Activated CD4-positive, alpha-beta memory T cell treated with anti-CD3 and anti-CD28 coated beads for 36 hours (primary cell): ENCODE measurements at places on chromosomes 13 and 19. TPM values are rescaled to one million over a fixed set of nuclear protein-coding genes. Genes with fewer than 3 reads are reported as not detected.
A peak's percentile ranks its signal among the peaks of the same experiment; 100 is the strongest.

DNA sequence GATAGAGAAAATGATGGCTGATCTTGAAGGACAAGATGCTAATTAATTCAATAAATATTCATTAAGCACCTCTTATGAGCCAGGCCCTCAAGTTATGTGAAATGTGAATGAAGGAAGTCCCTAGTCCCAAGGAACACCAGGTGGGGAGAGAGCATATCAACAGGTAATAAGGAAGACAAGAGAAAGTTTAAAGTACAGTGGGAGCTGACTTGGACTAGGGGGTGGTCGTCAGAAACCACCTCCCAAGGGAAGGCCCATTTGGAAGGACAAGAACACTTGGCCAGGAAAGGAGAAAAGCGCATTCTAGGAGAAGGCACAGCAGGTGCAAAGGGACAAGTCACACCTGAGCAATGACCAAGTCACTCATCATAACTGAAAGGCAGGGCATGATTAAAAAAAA lies 72.7 kb downstream of the DOCK9 start:
- no peak overlapping the region for H3K4me3 ChIP-seq
- DNase-seq: no peak
- H3K27ac ChIP-seq: no peak overlapping the region
- H3K4me1 ChIP-seq: peaks cover 46% of the 10 kb centered on the region

The NLRP7 gene
- total RNA-seq: not detected

GRCh38 chr13:110137680-110138009 lies 169.3 kb downstream of the COL4A1 start:
- peaks cover 41% of the 10 kb centered on the region for H3K27me3 ChIP-seq
- peak overlapping the region; percentile 65 for H3K4me3 ChIP-seq
- peak; percentile 45 for DNase-seq
- H3K27ac ChIP-seq: peak overlapping the region; percentile 71
- H3K36me3 ChIP-seq: no peaks in the 10 kb centered on the region

GRCh38 chr13:111292710-111293485 lies 27.5 kb upstream of the TEX29 start:
- no peaks in the 10 kb centered on the region for H3K27me3 ChIP-seq
- no peak overlapping the region for H3K27ac ChIP-seq
- DNase-seq: no peak
- H3K4me3 ChIP-seq: no peak overlapping the region

DNA sequence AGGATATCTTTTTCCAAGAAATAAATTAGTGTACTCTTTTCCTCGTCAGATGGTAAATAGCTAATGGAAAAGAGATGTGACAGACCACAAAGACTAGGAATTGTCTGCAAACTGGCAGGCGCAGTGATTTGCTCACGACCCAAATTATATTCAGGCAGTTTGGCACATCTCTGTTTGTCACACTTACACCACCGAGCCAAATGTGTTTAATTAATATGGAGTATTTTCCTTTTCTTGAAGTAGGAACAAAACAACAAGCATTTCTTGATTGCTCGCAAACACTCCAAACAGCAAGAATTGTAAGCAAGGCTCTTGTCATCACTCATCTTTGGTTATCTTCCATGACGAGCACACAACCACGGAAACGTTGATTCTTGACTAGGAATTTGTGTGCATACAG lies 884.2 kb downstream of the PCDH9 start:
- H3K36me3 ChIP-seq: no peaks in the 10 kb centered on the region
- H3K27ac ChIP-seq: no peak overlapping the region
- H3K4me1 ChIP-seq: no peaks in the 10 kb centered on the region
- no peak overlapping the region for H3K4me3 ChIP-seq
- H3K27me3 ChIP-seq: no peaks in the 10 kb centered on the region

DNA sequence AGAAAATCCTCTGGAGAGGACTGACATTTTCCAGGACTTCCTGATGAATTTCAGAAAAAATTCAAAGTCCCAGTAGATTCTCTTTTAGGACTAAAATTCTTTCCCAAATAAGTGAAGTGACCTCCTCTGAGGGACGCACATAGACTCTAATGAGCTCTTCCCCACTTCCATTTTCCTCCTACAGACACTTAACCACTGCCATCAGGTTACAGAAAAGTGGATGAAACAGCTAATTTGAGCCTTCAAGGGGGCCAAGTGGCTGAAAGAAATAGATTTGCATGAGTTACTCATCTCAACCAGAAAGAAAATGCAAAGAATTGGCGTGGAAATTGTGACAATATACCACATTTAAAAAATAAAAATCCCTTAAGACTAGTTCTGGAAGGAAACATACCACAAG lies 185.3 kb upstream of the EDNRB start:
- no peak overlapping the region for H3K4me3 ChIP-seq
- no peak overlapping the region for H3K27ac ChIP-seq
- DNase-seq: no peak
- no peaks in the 10 kb centered on the region for H3K36me3 ChIP-seq
- no peaks in the 10 kb centered on the region for H3K4me1 ChIP-seq

GRCh38 chr13:47407808-47408207 lies 511.0 kb upstream of the HTR2A start:
- no peak overlapping the region for H3K4me3 ChIP-seq
- no peak overlapping the region for H3K27ac ChIP-seq
- DNase-seq: no peak

The ATXN8OS gene
- not detected for total RNA-seq

DNA sequence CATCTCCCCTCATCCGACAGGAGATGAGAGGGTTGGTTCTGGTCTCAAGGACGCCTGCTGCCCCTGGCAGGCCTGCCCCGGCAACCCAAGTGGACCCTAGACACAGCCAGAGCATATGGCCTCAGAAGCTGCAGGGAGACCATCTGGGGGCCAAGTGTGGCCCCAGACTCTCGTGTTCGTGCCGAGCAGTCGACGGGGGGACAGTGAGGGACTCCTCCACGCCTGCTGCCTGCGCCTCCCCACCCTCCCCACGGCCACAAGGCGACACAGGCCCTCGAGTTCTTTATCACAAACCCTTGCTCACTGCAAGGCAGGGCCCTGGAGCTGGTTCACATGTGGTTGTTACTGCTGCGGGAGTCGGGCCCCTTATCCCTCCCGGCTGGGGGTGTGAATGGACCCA lies 9.3 kb downstream of the CAPS start:
- no peaks in the 10 kb centered on the region for H3K4me1 ChIP-seq
- peaks cover 27% of the 10 kb centered on the region for H3K36me3 ChIP-seq
- H3K27ac ChIP-seq: no peak overlapping the region
- no peak overlapping the region for H3K4me3 ChIP-seq
- H3K27me3 ChIP-seq: no peaks in the 10 kb centered on the region

DNA sequence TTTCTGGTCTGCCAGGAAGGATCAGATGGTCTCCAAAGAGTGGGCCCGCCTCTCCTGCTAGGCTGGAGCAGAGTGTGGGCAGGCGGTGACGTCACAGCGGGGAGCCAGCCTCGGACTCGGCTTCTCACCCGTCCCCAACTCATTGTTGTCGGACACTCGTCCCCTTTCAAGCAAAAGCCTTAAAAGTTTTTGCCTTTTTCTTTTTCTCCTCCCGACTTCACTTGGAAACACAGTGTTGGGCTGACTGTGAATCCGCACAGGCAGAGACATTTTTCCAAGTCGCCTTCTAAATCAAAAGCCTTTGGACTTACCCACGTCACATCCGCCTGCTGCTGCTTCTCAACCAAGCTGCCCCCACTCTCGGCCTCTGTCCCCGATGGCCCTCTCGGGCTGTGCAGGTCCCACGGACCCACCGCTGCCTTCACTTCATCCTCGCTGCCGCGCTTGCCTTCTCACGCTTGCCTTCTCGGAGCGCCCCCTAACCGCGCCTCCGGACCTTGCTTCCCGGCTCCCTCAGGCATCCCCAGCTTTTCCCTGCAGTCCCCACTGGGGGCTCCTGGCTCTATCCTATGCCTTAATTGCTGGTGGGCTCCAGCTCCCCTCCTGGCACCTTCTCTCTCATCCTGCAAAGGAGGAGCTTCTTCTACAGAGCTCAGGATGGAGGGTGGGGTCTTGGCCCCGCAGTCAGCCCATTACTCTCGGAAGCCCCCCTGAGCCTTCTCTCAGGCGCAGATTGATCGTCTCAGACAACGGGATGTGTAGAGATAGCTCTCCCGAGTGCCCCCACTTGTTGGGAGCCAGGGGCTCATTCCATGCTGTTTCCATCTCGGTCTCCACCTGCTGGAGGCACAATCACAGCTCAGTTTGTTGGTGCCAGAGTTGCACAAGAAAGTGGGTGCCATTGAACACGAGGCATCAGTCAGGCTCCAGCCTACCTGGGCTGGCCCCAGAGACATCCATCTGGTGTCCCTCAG lies 3.9 kb upstream of the ZNF135 start:
- no peak overlapping the region for H3K4me3 ChIP-seq
- peaks cover 4% of the 10 kb centered on the region for H3K4me1 ChIP-seq
- no peak for DNase-seq
- H3K27me3 ChIP-seq: peaks cover 19% of the 10 kb centered on the region
- peaks cover 40% of the 10 kb centered on the region for H3K36me3 ChIP-seq

- peaks cover 73% of the 10 kb centered on the region for H3K4me1 ChIP-seq
- H3K27me3 ChIP-seq: no peaks in the 10 kb centered on the region
- DNase-seq: no peak
- peaks cover 13% of the 10 kb centered on the region for H3K36me3 ChIP-seq
- H3K27ac ChIP-seq: peak overlapping the region; percentile 61
Measured at GRCh38 chr13:73943137-73943964, 190.9 kb downstream of the KLF12 start.

DNA sequence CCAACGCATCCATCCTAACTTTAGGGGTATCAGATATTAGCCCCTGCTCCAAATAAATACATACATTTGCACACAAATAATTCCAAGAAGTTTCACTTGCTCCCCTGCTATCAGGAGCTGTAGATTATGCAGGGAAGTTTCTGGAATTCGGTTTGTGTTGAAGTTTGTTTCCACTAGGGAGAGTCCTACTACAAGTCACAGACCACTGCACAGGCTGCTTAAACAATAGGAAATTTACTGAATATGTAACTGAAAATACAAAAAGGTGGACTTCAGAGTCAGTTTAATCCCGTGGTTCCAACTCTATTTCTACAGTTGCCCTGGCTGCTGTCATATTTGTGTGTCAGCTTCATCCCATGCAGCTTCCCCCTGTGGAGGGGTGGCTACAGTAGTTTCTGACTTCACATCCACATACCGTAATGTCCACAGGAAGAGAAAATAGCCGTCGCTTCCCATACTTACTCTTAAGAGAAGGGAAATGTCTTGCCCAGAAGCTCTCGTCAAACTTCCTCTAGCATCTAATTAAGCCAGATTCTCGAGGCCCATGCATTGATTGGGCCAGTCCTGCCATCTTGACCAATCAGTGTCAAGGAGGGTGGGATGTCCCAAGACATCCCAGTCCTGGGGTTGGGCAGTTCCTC lies 286.6 kb downstream of the COG6 start:
- H3K27ac ChIP-seq: no peak overlapping the region
- DNase-seq: no peak
- no peaks in the 10 kb centered on the region for H3K27me3 ChIP-seq
- H3K4me3 ChIP-seq: no peak overlapping the region
- H3K36me3 ChIP-seq: no peaks in the 10 kb centered on the region

DNA sequence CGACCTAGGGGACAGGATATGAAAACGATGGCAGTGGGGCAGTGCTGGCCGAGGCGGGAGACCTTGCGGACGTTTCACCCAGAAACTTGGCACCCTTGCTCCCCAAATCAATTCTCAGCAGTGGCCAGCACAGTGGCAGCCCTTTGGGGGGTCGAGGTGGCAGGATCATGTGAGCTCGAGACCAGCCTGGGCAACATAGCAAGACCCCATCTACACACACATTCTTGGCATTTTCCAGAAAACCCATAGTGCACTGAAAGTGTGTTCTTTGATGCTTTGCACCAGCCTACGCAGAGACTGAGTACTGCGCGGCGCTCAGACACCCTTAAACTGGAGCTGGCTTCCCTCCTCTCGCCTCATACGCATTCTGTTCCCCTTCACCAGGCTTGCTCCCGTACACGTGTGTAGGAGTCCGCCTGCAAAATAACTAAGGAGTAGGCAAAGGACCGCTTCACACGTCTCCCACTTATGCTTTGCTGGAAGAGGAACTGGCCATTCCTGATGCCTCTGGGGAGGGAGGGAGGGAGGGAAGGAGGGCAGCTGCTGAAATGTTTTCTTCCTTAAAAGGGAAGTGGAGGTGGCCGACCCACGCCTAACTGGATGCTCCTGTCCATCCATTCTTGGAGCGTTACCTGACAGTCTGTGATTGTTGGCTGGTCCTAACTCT lies 23.5 kb upstream of the MIER2 start:
- no peak for DNase-seq
- no peak overlapping the region for H3K4me3 ChIP-seq

DNA sequence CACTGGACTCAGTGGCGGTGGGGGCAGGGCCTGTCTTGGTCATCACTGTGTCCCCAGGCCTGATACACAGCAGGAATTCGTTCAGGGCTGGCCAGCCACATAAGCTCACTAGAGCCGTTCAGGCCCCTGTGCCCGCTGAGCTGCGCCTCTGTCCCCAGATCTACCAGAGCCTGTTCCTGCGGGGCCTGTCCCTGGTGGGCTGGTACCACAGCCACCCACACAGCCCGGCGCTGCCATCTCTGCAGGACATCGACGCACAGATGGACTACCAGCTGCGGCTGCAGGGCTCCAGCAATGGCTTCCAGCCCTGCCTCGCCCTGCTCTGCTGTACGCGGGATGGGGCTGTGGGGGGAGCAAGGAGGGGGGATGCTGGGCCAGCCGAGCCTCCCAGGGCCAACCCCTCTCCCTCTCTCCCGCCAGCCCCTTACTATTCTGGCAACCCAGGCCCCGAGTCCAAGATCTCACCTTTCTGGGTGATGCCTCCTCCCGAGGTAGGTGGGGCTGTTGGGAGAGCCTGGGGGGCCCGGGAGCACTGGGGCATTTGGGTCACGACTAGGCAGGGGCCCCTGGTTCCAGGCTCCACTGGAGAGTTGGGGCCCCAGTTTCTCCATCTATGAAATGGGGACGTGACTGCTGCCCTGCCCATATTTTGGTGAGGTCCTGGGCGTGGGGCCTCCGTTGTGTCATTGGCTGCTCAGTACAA lies 13.9 kb downstream of the MPND start:
- peaks cover 9% of the 10 kb centered on the region for H3K36me3 ChIP-seq
- no peak overlapping the region for H3K4me3 ChIP-seq
- H3K27ac ChIP-seq: no peak overlapping the region
- H3K4me1 ChIP-seq: no peaks in the 10 kb centered on the region
- H3K27me3 ChIP-seq: no peaks in the 10 kb centered on the region
- DNase-seq: no peak

The ZNF610 gene
- 1.7 TPM for total RNA-seq

GRCh38 chr13:88031980-88032559 lies 360.9 kb downstream of the SLITRK5 start:
- H3K4me3 ChIP-seq: no peak overlapping the region
- H3K36me3 ChIP-seq: no peaks in the 10 kb centered on the region
- H3K27me3 ChIP-seq: no peaks in the 10 kb centered on the region
- no peaks in the 10 kb centered on the region for H3K4me1 ChIP-seq
